Heart right ventricle (tissue), 16 donors: ENCODE measurements at places on chromosomes 6 and 20. TPM values are rescaled to one million over a fixed set of nuclear protein-coding genes. Genes with fewer than 3 reads are reported as not detected.

DNA sequence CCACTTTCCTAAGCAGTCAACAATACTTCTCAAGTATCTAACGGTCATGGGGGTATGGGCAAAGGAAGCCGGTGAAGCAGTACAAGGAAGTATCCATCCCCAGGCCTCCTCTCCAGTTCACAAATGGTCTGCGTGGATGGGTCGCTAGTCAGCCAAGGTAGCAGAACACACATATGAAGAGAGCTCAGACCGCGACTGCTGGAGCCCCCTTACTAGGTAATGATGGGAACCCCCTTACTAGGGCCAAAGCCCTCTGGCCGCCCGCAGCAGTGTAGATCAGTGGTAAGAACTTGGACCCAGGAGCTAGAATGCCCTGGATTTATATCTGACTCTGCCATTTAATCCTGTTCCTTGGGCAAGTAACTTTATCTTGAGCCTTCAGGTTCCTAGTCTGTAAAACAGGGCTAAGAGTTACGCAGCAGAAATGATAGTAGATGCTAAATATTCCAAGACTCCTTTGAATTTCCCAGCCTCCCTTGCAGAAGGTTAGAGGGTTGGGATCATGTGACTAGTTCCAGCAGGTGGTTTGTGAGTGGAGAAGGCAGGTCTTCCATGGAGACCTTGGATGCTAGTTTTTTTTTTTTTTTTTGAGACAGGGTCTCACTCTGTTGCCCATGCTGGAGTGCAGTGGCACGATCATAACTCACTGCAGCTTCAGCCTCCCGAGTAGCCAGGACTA is 2.1 kb upstream of the CLPSL2 start:
- no peak for DNase-seq
- no peak overlapping the region for H3K27ac ChIP-seq
- H3K36me3 ChIP-seq = no peaks in the 10 kb centered on the region
- H3K4me1 ChIP-seq = peaks cover 7% of the 10 kb centered on the region
- H3K4me3 ChIP-seq = no peak overlapping the region

DNA sequence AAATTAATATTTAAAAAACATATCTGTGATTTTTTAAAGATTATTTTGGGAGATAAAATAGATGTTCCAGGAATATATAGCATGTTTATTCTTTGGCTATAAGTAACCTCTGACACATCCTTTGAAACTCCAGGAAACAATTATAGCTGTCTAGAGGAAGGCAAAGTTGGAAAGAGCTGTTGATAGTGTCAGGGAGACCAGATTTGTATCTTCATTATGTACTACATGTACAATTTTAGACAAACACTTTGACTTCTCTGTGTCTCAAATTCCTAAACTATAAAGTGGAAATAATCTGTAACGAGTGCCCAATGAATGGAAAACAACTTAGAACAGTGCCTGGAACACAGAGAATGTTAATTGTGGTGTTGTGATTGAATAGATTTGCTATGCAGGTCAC is 25.6 kb upstream of the ADGRG6 start:
- no peak overlapping the region for H3K27ac ChIP-seq
- no peaks in the 10 kb centered on the region for H3K4me1 ChIP-seq
- no peak overlapping the region for H3K4me3 ChIP-seq
- no peaks in the 10 kb centered on the region for H3K27me3 ChIP-seq

GRCh38 chr6:5729080-5729434 is 277.7 kb downstream of the NRN1 start:
- no peak overlapping the region for H3K27ac ChIP-seq
- no peaks in the 10 kb centered on the region for H3K27me3 ChIP-seq
- no peak overlapping the region for H3K4me3 ChIP-seq
- H3K4me1 ChIP-seq = no peaks in the 10 kb centered on the region

DNA sequence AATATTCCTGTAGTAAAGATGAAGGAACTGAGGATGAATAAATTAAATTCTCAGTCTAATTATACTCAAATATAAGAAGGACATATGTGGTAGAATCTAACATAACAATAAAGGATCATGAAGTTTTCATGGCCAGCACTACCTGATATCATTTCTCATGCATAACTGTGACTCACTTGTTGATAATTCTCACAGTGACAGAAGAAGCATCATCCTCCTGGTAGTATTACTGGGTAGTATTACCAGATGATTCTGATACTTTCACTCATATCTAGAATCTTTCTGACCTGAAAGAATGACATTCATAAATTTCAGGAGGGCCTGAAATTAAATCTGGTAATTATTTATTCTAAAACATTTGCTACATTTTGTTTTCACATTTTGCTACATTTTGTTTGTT is 1375.0 kb downstream of the EPHA7 start:
- DNase-seq = no peak
- H3K4me1 ChIP-seq = no peaks in the 10 kb centered on the region
- no peak overlapping the region for H3K4me3 ChIP-seq
- no peaks in the 10 kb centered on the region for H3K27me3 ChIP-seq

OR2B6 gene
- not detected for total RNA-seq

TSHZ2 gene
- total RNA-seq = 4.9 TPM

CAP2 gene
- 184 TPM for total RNA-seq

DNA sequence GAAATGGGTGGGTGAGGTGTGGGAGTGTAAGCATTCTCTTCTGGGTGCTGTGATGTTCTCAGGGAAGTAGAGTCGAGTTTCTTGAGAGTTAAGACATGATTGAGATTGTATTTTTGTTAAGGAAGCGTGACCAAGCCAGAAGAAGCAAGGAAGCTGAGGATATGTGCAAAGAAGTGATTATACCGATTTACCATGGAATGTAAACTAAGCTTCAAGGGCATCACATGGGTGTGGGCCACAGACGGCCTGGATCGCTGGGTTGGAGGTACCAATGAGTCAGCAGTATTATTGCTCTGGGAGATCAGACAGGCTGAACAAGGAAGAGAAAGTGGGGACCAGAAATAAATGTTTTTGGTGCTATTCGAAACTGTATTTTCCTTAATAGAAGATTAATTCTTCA is 184.1 kb upstream of the GMDS start:
- no peak for DNase-seq
- H3K36me3 ChIP-seq = no peaks in the 10 kb centered on the region
- H3K27ac ChIP-seq = no peak overlapping the region
- H3K4me1 ChIP-seq = no peaks in the 10 kb centered on the region
- H3K4me3 ChIP-seq = no peak overlapping the region

DNA sequence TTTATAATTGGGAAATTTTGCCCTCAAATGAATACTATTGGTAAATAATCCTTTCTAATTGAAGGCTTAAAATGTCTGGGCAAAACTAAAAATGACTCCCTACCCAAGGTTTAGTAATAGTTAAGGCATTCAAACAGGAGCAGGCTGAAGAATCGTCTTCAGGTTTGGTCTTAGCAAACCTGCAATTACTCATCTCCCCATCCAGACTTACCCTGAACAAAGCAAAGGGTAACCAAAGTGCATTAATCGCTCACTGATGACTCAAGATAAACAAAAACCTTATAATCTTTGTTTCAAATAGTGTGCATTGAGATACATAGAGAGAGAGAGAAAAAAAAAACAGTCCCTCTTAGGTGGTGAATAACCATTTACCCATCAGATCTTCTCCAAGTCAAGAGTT is 225.5 kb downstream of the BMP2 start:
- H3K27me3 ChIP-seq = no peaks in the 10 kb centered on the region
- no peaks in the 10 kb centered on the region for H3K4me1 ChIP-seq
- H3K36me3 ChIP-seq = no peaks in the 10 kb centered on the region
- no peak overlapping the region for H3K4me3 ChIP-seq
- DNase-seq = no peak

PNRC1 gene
- total RNA-seq = 138 TPM

- H3K27me3 ChIP-seq = no peaks in the 10 kb centered on the region
- H3K4me1 ChIP-seq = peaks cover 12% of the 10 kb centered on the region
- DNase-seq = no peak
These were observed 130.0 kb downstream of the DLL1 start for GRCh38 chr6:170160628-170161611.

ZSCAN31 gene
- total RNA-seq = 10.5 TPM

GRCh38 chr6:139686308-139686707 is 311.9 kb upstream of the CITED2 start:
- no peak for DNase-seq
- H3K27me3 ChIP-seq = no peaks in the 10 kb centered on the region
- no peak overlapping the region for H3K4me3 ChIP-seq
- H3K36me3 ChIP-seq = no peaks in the 10 kb centered on the region

DNA sequence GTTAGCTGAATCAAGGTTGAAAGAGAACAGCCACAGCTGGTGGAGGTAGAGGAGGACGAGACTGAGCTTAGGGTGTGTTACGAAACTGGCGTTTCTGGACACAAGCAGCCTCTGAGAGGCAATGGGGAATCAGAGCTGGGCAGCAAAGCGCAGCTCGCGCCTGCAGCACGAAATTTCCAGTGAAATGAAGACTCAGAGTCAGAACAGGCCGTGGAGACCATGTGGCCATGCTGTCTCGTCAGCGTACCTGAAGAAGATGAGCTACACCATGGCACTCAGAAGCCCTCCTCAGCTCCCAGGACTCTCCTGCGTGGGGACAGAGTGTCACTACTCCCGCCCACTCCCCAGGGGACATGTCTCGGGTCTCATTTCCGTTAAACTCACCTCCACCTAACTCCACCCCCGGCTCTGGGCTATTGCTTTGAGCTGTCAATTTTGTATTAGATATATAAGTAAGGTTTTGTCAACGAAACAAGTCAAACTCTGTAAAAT is 256.9 kb downstream of the ERMARD start:
- H3K27me3 ChIP-seq = no peaks in the 10 kb centered on the region
- no peak overlapping the region for H3K27ac ChIP-seq
- no peaks in the 10 kb centered on the region for H3K36me3 ChIP-seq
- peaks cover 6% of the 10 kb centered on the region for H3K4me1 ChIP-seq

DNA sequence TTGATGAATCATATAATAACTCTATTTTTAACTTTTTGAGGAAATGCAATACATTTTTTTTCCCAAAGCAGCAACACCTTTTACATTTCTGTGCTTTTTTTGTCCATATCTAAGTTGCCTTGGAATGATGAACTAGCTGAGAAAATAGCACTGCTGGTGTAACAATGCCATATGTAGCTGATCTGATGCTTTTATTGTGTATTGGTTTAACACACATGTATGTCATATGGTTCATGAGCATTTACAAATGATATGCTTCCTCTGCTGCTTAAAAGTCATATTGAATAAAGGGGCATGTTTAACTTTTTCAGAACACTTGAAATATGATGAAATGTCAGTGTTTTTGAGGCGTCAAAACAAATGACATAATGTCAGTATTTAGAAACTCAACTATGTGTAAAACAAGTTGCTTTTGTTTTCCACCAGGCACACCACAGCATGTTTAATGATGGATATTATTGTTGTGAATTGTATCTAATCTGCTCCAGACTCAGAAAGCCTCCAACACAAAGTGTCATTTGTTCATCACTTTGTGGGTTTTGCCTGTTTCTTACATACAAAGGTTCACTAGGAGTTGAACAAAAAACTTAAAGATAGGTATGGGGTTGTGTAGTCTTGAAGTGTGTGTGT is 775.8 kb upstream of the FLRT3 start:
- H3K4me1 ChIP-seq = no peaks in the 10 kb centered on the region
- no peaks in the 10 kb centered on the region for H3K27me3 ChIP-seq
- no peak for DNase-seq
- H3K4me3 ChIP-seq = no peak overlapping the region

GRCh38 chr6:132140189-132140588 is 189.0 kb upstream of the CCN2 start:
- H3K27ac ChIP-seq = no peak overlapping the region
- no peak overlapping the region for H3K4me3 ChIP-seq
- H3K36me3 ChIP-seq = no peaks in the 10 kb centered on the region
- H3K27me3 ChIP-seq = no peaks in the 10 kb centered on the region

- H3K36me3 ChIP-seq = no peaks in the 10 kb centered on the region
- no peak overlapping the region for H3K4me3 ChIP-seq
These were observed 44.0 kb downstream of the SIM1 start for GRCh38 chr6:100420711-100421110.

CPNE5 gene
- 70.8 TPM for total RNA-seq

MYT1 gene
- not detected for total RNA-seq

FAM217A gene
- total RNA-seq = not detected

DNA sequence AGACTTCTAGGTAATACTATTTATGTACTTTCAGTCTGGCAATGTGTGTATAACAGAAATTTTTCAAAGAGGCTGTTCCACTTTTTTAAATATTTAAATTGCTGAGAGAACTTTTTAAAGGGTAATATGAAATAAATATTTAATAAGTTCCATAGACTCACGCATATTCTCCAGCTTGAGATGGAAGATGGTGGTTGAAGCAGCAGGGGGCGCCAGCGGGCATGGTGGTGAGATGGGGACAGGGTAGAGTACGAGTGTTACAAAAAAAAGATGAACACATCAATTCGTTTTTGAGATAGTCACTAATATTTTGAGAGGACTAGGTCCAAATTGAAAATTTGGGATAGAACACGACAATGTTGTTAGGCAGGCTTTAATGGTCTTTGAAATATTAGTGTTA is 68.4 kb downstream of the RSPO3 start:
- H3K27ac ChIP-seq = no peak overlapping the region
- H3K27me3 ChIP-seq = no peaks in the 10 kb centered on the region
- no peaks in the 10 kb centered on the region for H3K4me1 ChIP-seq

GRCh38 chr6:76124018-76124417 is 51.6 kb upstream of the IMPG1 start:
- DNase-seq = no peak
- H3K4me1 ChIP-seq = no peaks in the 10 kb centered on the region
- no peak overlapping the region for H3K4me3 ChIP-seq
- no peaks in the 10 kb centered on the region for H3K27me3 ChIP-seq

TRAPPC3L gene
- total RNA-seq = not detected

COL20A1 gene
- total RNA-seq = not detected

DNA sequence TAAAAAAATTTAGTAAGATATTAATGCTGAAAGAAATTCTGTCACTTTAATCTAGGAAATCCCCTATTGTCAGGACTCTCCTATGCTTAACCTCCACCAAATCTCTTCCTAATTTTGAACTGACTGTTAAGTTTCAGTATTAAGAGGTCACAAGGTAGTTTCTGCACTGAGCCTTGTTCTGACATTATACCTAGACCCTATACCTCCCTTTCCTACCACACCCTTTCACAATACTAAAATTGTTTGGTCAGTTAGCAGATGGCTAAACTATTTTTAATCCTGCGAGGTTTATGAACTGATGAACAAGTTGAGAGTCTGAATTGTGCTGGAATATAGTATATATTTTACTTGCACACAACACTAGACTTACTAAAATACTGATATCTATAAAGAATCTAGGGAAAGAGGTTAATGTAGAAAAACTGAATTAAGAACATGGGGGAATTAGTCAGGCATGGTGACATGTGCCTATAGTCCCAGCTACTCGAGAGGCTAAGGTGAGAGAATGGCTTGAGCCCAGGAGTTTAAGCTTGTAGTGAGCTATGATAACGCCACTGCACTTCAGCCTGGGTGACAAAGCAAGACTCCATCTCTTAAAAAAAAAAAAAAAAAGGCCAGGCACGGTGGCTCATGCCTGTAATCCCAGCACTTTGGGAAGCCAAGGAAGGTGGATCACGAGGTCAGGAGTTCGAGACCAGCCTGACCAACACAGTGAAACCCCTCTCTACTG is 51.5 kb downstream of the HBS1L start:
- no peak overlapping the region for H3K4me3 ChIP-seq
- H3K36me3 ChIP-seq = no peaks in the 10 kb centered on the region
- no peak overlapping the region for H3K27ac ChIP-seq
- H3K27me3 ChIP-seq = no peaks in the 10 kb centered on the region
- DNase-seq = no peak
